Pancreas (tissue), 10 donors: ENCODE measurements at places on chromosomes 5 and 9. TPM values are rescaled to one million over a fixed set of nuclear protein-coding genes. Genes with fewer than 3 reads are reported as not detected.

The ADRB2 gene
- 0.25 TPM for total RNA-seq

The VCAN gene
- total RNA-seq = 57.3 TPM

The IFNB1 gene
- total RNA-seq = not detected

The SLC6A19 gene
- 0.22 TPM for total RNA-seq

The AFAP1L1 gene
- total RNA-seq = 1.3 TPM

The FXN gene
- 7.0 TPM for total RNA-seq

The UBE2R2 gene
- total RNA-seq = 44.8 TPM
